Neural progenitor cell (in vitro differentiated cells): ENCODE measurements at places on chromosomes 11 and 22. TPM values are rescaled to one million over a fixed set of nuclear protein-coding genes. Genes with fewer than 3 reads are reported as not detected.

DNA sequence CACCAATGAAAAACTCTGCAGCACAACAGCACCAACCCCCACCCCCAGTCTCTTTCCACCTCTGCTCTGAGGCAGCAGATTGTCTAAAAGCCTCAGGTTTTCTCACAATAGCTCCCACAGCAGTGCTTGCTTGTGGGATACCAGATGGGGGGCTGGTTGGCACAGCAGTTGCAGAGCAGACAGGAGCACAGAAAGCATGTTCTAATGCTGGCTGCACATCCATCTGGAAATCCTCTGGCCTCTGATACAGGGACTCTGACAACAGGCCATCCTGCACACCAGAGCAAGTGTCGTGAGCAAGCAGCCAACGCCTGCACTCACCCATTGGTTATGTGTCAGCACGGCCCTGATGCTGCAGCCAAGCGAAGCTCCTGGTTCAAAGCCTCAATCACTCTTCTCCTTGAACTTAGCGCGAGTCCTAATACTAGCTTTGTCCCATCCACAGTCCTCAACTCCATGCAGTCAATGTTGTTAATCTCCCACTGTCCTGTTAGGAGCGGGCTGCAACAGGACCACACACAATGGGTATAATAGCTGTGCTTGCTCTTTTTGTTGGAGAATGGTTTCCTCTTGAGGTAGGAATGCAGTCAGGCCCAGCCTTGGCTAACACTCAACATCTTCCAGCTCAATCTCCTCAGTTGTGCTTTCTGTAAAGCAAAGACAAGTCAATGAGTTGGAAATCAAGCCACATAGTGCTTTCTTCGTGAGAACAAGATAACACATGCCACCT, 30.3 kb downstream of the VSTM5 start:
- DNase-seq = peak; percentile 67
- no peaks in the 10 kb centered on the region for H3K36me3 ChIP-seq
- H3K4me3 ChIP-seq = no peak overlapping the region
- no peak overlapping the region for H3K27ac ChIP-seq
- no peaks in the 10 kb centered on the region for H3K27me3 ChIP-seq

GRCh38 chr11:68903288-68904247, at the start of the genes IGHMBP2 and MRPL21:
TSS of gene IGHMBP2 (plus strand) at chr11:68903891. CDS start at chr11:68903953, 62 bp downstream.
TSS of gene MRPL21 (minus strand) at chr11:68903832. CDS start at chr11:68903810, 22 bp downstream.
- H3K4me3 ChIP-seq = peak within 1 kb of the TSS; percentile 97
- no peaks in the 10 kb centered on the region for H3K36me3 ChIP-seq
- H3K27me3 ChIP-seq = no peaks in the 10 kb centered on the region
- H3K4me1 ChIP-seq = peaks cover 8% of the 10 kb centered on the region
- H3K27ac ChIP-seq = no peak within 1 kb of the TSS
- peak; percentile 94 for DNase-seq

DNA sequence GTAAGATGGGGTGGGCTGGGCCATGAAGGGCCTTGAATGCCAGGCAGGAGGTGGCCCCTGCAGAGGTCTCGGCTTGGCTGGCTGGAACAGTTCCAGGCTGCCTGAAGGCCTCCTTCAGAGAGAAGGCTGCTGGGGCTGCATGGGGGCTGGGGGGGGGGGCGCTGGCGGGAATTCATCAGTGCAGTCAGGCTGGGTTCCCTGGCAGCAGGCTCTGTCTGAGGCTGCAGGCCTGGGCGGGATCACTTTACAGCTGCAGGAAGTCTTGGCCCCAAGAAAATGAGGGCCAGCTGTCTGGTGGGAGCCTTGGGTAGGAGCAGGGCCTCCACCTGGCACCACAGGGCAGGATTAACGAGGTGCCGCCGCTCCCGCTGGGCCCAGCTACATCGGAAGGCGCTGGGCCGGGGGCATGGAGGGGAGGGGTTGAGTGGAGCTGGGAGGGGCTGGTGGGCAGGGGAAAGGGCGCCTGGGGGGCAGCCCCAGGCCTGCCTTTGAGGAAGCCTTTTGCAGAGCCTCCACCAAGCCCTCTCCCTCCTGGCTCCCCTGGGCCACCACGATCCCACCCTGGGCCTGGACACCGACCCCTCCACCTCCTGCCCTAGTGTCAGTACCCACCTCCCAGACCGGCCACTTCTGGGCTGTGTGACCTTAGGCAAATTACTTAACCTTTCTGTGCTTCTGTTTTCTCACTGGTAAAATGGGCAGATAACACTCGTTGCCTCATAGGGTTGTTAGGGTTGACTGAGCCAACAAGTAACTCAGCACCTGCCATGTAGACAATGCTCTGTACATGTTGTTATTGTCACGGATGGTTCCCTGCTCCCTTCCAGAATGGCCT, 31.0 kb upstream of the HMOX1 start:
- H3K36me3 ChIP-seq = no peaks in the 10 kb centered on the region
- no peak overlapping the region for H3K27ac ChIP-seq
- H3K4me1 ChIP-seq = peaks cover 15% of the 10 kb centered on the region

- H3K36me3 ChIP-seq = no peaks in the 10 kb centered on the region
- H3K4me3 ChIP-seq = no peak overlapping the region
- no peak overlapping the region for H3K27ac ChIP-seq
- H3K4me1 ChIP-seq = no peaks in the 10 kb centered on the region
- H3K27me3 ChIP-seq = no peaks in the 10 kb centered on the region
- DNase-seq = no peak
Observed at GRCh38 chr22:43880541-43880991, 11.2 kb downstream of the PNPLA5 start.

Gene ASRGL1
- total RNA-seq = 44.5 and 56.8 TPM in 2 replicates

GRCh38 chr11:35723913-35724312, 61.3 kb downstream of the TRIM44 start:
- no peak overlapping the region for H3K27ac ChIP-seq
- H3K4me3 ChIP-seq = no peak overlapping the region
- no peaks in the 10 kb centered on the region for H3K27me3 ChIP-seq
- DNase-seq = no peak
- H3K4me1 ChIP-seq = peaks cover 5% of the 10 kb centered on the region

DNA sequence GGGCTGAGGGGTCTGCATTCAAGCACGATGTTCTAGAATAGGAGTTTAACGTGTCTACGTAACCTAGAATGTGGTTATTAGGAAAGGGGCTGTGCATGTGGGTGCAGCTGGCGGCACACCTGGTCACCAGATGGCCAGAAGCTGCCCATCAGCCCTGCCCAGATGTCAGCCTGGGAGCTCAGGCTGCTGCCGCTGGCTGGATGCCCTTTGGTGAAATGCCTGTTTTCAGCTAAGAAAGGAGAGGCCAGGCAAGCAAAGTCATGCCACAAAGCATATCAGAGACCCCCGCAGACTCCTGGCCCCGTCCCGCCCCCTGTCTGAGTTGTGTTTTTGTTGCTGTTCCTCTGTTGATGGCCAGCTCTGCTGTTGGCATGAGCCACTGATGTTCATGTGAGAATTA, 11.3 kb upstream of the ADORA2A start:
- no peak overlapping the region for H3K27ac ChIP-seq
- no peaks in the 10 kb centered on the region for H3K36me3 ChIP-seq
- H3K4me3 ChIP-seq = no peak overlapping the region
- DNase-seq = no peak
- peaks cover 22% of the 10 kb centered on the region for H3K4me1 ChIP-seq

Gene POLR3H
- 15.2 and 18.7 TPM in 2 replicates for total RNA-seq

DNA sequence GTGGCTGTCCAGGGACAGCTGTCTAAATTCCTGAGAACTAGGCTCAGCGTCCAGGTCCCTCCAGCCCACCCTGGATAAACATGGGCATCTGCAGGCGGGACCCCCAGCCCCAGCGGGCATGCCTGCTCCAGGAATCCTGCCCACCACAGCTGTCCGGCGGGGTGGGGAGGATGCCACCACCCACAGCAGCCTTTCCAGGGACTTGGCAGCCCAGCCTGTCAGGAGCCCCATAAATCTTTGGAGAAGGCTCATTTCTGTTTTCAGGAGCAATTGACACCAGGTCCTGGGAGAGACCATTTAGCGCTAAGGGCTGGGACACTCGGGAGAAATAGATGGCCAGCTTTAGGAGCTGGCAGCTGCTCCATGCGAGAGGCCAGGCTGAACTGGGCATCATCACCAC, 358.9 kb downstream of the CADM1 start:
- DNase-seq = no peak
- peaks cover 4% of the 10 kb centered on the region for H3K4me1 ChIP-seq
- H3K27me3 ChIP-seq = no peaks in the 10 kb centered on the region

- no peak for DNase-seq
- no peaks in the 10 kb centered on the region for H3K4me1 ChIP-seq
- no peak overlapping the region for H3K4me3 ChIP-seq
- no peaks in the 10 kb centered on the region for H3K27me3 ChIP-seq
- no peaks in the 10 kb centered on the region for H3K36me3 ChIP-seq
Observed at GRCh38 chr22:49090853-49091135, 736.9 kb downstream of the BRD1 start.

DNA sequence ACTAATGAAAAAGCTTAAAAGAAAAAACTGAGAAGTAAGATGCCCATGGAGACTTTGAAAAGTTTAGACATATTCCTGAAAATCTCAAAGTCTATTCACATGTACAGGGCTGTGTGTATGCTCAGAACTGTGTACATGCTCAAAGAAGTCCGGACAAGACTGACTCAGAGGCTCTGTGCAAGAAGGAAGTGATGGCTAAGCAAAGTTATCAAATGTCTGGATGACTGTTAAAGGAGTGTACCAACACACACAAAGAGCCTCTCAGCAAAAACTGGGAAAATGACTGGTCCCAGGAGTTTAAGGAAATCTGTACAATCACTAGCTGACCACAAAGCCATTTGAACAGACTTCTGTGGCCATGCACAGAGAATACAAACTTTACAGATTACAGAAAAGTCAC, 33.1 kb upstream of the ARHGAP32 start:
- H3K4me1 ChIP-seq = peaks cover 6% of the 10 kb centered on the region
- H3K27ac ChIP-seq = no peak overlapping the region
- no peak overlapping the region for H3K4me3 ChIP-seq

DNA sequence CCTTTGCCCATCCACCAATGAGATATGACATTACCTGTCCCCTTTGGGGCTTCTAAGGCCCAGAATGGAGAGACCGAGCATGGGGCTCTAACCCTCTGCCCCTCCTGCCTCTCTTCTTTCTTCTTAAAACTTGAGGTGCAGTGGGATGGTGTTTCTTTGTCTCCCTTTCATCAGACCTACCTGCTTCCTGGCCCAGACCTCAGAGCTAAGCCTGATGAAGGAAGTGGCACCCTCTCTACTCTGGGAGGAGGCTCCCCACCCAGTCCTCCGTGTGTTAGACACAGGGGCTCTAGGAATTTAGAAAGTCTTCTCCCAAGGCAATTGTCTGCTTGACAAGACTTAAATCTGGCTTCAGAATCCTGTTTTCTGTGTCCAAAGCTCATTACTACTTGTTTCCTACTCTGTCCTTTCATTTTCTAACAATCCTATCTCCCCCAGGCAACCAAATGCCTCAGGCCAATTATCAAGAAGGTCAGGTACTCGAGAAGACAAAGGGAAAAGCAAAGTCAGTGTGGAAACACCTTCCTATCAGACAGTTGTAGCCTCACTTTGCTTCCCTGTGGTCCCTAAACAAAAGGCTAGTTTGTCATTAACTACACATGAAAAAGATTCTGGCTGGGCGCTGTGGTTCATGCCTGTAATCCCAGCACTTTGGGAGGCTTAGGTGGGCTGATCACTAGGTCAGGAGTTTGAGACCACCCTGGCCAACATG, 20.3 kb upstream of the PARVA start:
- no peak overlapping the region for H3K27ac ChIP-seq
- no peak overlapping the region for H3K4me3 ChIP-seq
- DNase-seq = no peak

GRCh38 chr11:115083144-115083806, 404.9 kb downstream of the NXPE2 start:
- no peaks in the 10 kb centered on the region for H3K36me3 ChIP-seq
- H3K27me3 ChIP-seq = no peaks in the 10 kb centered on the region
- H3K4me1 ChIP-seq = peaks cover 25% of the 10 kb centered on the region
- no peak for DNase-seq

GRCh38 chr11:109808569-109808968, 284.6 kb upstream of the ZC3H12C start:
- no peaks in the 10 kb centered on the region for H3K27me3 ChIP-seq
- no peak for DNase-seq
- H3K4me1 ChIP-seq = no peaks in the 10 kb centered on the region
- no peaks in the 10 kb centered on the region for H3K36me3 ChIP-seq

Gene SWAP70
- 18.3 and 25.5 TPM in 2 replicates for total RNA-seq

DNA sequence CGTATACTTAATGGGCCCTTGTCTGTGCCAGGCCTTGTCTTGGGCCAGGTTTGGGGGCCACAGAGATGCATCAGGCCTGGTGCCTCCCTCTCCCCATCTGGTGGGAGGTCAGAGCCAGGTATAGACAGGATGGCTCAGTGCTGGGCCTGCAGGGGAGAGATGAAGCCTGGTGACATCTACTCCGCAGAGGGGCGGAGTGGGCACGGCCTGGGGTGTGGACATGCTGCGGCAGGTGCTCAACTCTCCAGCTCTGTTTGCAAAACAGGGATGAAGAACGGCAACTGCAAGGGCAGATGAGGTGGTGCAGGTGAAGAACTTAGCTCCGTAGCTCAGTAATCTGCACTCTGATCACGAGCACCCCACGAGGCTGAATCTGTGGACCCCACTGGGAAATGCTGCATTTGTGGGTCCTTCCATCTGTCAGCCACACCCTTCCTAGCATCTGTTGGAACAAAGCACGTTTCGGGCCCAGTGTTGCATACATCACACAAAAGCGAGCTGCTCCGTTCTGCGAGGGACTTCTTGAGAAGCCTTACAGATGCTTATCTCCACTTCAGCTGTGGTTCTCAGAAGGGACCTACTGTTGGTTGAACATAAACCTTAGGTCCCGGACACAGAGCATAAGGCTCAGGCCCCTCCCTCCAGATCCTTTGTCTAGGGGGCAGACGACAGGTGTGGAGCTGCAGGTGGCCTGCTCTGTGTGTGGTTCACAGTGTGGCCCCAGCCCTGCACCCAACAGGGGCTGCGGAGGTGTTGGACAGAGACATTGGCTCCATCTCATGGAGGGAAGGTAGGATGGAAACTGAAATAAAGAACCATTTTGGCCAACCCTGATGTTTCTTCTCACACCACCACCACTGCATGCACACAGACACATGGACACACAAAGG, 78.3 kb downstream of the LRRC32 start:
- DNase-seq = no peak
- H3K27ac ChIP-seq = no peak overlapping the region
- H3K36me3 ChIP-seq = no peaks in the 10 kb centered on the region
- H3K4me3 ChIP-seq = no peak overlapping the region
- H3K4me1 ChIP-seq = peaks cover 5% of the 10 kb centered on the region

DNA sequence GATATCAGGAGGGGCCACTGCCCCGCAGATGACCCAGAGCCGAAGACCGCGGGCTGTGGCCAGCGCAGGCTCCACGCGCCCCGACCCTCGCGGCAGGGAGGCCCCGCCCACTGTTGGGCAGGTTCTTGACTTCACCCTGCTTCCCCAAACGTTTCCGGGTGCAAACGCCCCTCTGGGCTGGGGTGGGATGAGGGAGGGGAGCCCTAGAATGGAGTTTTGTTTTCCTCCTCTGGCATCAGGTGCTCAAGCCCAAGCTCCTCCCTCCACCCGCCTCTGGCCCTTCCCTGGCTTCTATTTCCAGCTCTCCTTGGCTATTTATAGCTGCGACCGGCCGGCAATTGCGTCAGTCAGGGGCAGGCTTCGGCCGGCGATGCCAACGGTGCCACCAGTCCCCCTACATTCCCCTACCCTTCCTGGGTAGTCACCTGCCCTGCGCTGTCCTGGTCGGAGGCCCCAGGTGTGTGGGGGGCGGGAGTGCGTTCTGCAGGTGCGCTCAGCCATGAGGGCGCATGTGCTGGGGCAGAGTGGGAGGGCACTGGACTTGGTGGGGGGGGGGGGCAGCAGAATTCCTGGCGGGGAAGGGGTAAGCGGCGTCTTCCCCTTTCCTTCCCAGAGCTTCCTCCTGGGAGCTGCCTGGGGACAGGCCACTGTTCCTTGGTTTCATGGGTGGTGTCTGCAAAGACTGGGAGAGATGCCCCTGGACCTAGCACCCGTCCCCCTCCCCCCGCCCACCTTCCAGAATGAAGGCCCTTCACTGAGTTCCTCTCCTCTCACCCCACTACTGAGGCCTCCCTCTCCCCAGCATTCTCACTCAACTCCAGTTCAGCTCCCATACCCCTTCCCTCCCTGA, 23.6 kb downstream of the DUSP8 start:
- H3K4me3 ChIP-seq = no peak overlapping the region
- no peaks in the 10 kb centered on the region for H3K36me3 ChIP-seq
- H3K4me1 ChIP-seq = peaks cover 13% of the 10 kb centered on the region
- no peak overlapping the region for H3K27ac ChIP-seq
